Stimulated activated CD4-positive, alpha-beta T cell treated with anti-CD3 and anti-CD28 coated beads, TNF-alpha, amount 100 ng/mL, for 4 hours (primary cell): ENCODE measurements at places on chromosomes 16 and 17.

GRCh38 chr16:2816751-2817339, at the start of gene PRSS21:
Gene PRSS21 (plus strand): TSS chr16:2817237. CDS start chr16:2817269, 32 bp downstream.
- DNase-seq = no peak

- no peak for DNase-seq
These were observed 399.4 kb upstream of the C16orf82 start for GRCh38 chr16:26667307-26667706.

DNA sequence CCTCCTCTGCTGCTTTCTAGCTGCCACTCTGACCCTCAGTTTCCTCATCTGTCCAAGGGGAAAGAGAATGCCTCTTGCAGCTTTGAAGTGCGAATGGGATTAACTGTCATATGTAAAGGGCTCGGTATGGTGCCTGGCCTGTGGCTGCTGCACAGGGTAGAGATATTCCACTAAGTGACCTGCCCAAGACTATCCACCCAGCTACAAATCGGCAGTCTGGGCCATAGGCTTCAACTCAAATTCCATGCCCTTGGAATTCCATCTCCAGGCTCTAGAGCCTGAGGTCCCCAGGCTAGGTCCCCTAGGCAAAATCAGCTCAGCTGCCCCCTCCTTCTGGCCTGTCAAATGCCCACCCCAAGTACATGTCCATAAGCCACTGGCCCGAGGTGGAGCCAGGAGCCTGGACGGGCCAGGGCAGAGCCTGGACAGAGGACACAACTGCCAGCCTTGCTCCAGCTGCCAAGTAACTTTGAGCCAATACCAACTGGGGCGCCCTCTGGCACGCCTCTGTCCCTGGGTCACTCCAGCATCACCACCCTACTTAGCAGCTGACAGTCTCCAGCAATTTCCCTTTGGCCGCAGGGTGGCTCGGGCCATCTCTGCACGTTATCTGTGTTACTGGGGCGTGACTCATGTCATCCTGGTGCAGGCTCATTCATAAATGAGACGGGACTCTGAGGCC, 57.2 kb downstream of the SDK2 start:
- DNase-seq = no peak

GRCh38 chr16:12390644-12391043, 413.0 kb downstream of the CPPED1 start:
- DNase-seq = no peak

DNA sequence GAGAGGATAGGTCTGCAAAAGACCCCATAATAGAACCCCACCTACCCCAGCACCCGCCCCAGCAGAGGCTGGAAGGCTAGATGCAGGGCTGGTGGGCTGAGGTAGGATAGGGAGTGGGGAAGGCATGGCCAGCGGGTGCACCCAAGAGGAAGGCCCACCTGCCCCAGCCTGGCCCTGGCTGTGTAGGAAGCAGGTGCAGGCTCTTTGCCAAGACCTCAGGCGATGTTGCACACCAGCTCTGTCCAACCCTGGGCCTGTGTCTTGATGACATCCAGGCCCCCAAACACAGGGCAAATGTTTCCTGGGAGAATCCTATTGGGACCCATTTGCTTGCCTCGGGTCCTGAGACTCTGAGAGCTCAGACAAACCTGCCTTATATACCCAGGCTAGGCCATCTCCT, 12.2 kb downstream of the UNC119 start:
- no peak for DNase-seq

DNA sequence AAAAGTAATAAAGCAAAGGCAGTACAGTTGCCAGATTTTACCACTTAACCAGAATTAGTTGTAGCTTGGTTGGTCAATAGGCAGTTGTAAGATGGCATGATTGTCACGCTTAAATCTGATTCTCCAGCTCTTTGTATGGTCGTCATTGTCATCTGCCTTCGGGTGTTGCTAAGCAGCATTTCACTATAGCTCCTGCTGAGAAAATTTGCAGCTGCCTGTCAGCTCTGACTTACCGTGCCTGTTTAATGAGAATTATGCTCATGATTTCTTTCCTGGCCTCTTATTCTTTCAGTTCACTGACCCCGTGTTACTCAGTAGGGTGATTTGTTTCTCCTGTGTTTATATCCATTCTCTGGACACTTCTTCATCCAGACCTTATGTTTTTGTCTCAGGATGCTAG, 66.7 kb downstream of the TANGO6 start:
- no peak for DNase-seq
